ENCODE measurements at places on chromosomes 2 and 18.

DNA sequence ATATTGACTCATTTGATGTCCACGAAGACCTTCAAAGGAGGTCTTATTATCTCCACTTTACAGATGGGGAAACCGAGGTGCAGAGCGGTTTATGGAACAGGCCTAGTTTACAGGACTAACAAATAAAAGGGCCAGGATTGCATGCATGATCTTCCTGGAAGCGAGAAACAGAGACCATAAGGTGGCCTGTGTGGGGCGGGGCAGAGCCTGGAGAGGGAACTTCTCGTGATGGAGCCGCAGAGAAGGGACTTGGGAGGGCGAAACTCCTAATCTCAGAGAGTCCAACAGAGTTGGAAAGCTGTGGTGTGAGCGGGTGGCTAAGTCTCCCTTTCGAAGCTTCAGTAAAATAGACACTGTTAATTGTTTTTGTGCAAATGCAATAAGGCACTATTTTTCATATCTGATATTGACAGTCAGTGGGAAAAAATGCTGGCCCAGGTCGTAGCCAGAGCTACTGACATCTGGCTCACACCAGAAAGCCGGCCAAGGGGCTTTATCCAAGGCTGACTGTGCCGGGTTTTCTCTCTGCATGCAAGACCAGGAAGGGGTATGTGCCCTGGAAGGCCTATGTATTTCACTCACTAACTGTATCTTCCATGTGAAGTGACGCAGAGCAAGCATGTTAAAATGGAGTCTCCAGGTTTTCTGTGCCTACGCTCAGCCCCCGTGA is 4.5 kb downstream of the INPP5D start:
- no peak for DNase-seq

- no peak for DNase-seq
Measured at GRCh38 chr2:74197049-74197448, 1.4 kb upstream of the MTHFD2 start.

DNA sequence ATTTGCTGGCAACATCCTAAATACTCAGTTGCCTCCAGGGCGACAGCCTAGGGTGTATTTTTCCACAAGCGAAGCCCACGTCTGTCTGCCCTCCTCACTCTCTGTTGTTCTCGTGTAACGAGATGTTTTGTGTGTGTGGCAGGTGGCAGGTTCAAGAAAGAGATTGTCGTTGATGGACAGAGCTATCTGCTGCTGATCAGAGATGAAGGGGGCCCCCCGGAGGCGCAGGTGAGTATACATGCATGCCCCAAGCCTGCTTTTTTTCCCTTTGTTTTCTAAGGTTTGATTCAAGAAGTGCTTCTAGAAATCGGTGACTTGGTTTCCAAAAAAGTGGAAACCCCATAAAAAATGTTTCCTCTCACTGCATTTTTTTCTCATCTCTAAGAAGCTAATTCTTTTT is 247.0 kb downstream of the AGAP1 start:
- DNase-seq = no peak

DNA sequence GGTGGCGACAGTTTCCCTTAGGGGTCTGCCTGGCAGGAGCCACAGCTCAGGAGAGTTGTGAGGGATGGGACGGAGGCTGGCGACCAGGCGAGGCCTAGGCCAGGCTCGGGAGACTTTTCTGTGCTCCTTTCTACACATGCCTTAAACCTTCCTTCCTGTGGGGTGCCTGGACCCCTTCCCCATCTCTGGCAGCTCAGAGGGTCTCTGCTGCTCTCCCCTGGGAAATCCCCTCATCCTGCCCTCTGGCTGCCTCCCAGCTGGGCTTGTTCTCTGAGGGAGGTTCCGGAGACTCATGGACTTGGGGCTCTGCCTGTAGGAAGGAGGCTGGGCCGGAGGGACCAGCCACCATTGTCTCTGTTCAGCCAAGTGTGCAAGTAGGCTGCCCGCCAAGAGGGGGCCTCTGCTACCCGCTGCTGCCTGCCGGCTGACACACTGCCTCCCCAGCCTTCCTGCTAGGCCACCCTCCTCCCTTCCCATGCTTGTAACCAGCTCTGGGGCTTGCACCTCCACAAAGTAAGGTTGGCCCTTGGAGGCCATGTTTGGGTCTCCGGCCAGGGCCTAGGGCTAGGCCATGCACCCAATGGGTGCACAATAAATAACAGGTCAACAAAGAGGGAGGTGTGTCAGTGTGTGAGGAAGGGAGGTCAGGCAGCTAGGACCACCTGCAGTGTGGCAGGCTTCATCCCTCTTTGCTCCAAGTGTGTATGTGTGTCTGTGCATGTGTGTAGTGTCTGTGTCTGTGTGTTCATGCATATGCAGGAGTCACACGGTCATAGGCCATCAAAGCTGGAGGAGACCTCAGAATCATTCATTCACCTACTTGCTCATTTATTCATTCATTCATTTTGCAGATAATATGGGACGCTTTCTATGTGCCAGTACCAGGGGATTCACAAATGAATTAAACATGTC is 28.8 kb downstream of the PSD4 start:
- no peak for DNase-seq

GRCh38 chr2:98087447-98088020 is 567 bp downstream of the VWA3B start:
- peak; percentile 38 for DNase-seq

DNA sequence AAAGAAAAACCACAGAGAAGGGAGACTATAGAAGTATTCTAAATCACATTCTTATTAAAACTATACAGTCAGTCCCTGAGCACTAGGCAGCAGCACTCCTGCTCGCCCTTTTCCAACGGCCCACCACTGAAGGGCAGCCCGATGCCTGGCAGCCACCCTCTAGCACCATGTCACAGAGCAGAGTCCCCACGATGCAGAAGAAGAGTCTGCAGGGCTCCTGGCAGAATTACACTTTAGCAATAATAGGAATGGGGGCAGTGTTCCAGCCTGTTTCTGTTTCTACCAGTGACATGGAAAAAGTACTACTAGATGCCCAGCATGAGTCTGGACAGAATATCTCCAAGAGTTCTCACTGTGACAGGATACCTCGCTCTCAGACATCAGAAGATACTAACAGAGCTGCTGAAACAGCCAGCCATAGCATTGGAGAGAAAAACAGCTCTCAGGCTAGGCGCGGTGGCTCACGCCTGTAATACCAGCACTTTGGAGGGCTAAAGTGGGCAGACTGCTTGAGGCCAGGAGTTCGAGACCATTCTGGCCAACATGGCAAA is 87.6 kb downstream of the C2orf74 start:
- no peak for DNase-seq

DNA sequence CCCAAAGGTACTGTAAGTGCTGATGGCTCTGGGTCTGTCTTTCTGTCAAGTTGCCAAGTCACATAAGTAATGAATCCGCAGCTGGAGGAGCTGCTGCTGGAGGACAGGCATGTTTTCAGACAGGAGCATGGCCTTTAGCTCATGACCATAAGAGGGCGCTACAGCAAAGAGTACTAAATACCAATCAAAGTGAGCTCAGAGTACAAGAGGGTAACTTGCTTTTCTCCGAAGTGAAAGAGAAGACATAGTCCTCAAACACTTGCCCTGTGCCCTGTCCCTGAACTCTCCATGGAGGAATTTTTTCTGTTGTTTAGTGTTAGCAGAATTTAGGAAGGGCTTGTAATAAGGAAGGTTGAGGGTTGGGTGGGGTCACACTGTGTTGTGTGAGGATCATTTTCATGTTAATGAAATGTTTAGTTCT is 58.0 kb upstream of the EML6 start:
- DNase-seq = peak; percentile 72

Data from inflammatory macrophage (primary cell).